ENCODE measurements at places on chromosomes 5 and 9. TPM values are rescaled to one million over a fixed set of nuclear protein-coding genes. Genes with fewer than 3 reads are reported as not detected.

SOX30 gene
- total RNA-seq = not detected

DNA sequence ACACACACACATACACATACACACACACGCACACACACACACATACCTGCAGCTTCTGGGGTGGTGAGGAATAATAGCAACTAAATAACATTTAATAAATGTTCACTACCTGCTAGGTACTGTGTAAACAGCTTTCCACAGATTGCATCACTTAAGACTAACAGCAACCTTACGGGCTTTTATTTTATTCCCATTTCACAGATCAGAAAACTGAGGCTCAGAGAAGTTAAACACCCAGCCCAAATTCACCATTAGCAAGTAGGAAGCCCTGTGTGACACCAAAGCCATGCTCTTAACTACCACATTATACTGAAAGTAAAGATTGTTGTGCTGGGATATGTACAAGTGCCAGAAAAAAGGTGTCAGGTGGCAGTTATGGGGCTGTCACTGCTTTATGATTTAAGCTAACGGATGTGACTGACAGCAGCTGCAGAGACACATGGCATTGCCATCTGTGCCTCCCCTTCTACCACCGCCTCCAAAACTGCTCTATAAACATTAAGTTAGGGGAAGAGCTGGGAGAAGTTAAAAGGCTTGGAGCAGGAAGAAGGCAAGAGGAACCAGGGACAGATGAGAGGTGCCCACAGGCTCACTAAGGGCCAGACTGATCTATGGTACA lies 13.6 kb downstream of the MTMR12 start:
- no peaks in the 10 kb centered on the region for H3K27me3 ChIP-seq
- no peak overlapping the region for H3K27ac ChIP-seq
- H3K36me3 ChIP-seq = peaks cover 45% of the 10 kb centered on the region
- DNase-seq = no peak
- no peak overlapping the region for H3K4me3 ChIP-seq

GRCh38 chr5:117414926-117415325 lies 840.3 kb upstream of the SEMA6A start:
- H3K27me3 ChIP-seq = no peaks in the 10 kb centered on the region
- no peaks in the 10 kb centered on the region for H3K4me1 ChIP-seq
- H3K36me3 ChIP-seq = no peaks in the 10 kb centered on the region
- DNase-seq = no peak
- no peak overlapping the region for H3K4me3 ChIP-seq

SLC36A3 gene
- not detected for total RNA-seq

Data from HepG2 (cell line).